ENCODE measurements at places on chromosomes 7 and 10. TPM values are rescaled to one million over a fixed set of nuclear protein-coding genes. Genes with fewer than 3 reads are reported as not detected.

DNA sequence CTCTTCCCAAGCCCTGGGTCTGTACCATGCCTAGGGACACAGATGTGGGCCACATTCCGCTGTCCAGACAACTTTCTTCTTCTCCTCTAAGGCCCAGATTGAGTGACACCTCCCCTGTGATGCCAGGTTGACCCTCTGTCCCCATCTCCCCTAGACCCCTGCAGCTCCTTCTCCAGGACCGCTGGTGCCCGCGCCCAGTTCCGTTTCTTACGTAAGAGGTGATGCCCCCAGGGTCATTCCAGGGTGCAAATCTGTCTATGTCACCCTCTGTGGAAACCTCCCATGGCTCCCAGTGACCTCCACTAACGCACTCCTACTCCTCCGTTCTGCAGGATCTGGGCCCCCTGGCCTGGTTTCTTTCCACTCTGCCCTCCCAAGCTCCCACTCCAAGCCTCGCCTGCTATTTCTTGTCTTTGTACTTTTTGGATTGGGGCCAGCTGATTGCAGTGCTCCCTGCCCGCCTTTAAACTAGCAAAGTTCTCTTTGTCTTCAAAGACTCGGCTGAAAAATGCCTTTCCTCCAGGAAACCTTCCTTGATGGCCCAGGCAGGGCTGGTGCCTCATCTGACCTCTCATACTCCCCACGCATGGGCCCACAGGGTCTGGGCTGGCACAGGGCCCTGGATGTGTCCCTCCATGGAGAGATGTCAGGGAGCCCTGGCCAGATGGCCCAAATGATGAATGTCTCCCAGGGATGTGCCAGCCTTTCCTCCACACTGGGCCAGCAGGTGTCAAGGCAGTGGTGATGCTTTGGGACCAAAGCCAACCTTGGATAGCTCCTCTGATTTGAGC, 21.3 kb upstream of the ELN start:
- DNase-seq: no peak

GRCh38 chr7:155215576-155216325, 81.9 kb upstream of the INSIG1 start:
- no peak for DNase-seq

Gene MUC3A
- polyA plus RNA-seq: 0.10 TPM

DNA sequence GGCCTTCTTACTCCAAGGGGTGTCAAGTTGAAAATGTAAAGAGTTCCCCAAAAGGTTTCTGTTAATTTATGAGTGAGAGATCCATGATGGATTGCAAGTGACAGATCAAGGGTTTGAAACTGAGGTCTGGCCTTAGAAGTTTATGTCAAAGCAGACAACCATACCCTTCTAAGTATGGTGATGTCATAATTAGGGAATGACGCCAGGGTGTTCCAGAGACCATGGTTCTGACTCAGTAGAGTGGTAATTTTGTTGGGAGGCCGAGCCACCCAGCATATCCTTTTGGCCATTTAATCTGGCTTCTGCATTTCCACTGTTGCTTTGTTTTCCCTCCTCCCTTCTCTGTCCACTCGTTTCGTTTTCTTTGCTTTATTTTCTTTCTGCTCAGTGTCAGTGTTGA, 2.7 kb downstream of the TRUB1 start:
- no peak for DNase-seq

Gene ZNF485
- 2.7 TPM for polyA plus RNA-seq

- DNase-seq: no peak
Measured at GRCh38 chr10:82037076-82037475, 162.1 kb downstream of the NRG3 start.

DNA sequence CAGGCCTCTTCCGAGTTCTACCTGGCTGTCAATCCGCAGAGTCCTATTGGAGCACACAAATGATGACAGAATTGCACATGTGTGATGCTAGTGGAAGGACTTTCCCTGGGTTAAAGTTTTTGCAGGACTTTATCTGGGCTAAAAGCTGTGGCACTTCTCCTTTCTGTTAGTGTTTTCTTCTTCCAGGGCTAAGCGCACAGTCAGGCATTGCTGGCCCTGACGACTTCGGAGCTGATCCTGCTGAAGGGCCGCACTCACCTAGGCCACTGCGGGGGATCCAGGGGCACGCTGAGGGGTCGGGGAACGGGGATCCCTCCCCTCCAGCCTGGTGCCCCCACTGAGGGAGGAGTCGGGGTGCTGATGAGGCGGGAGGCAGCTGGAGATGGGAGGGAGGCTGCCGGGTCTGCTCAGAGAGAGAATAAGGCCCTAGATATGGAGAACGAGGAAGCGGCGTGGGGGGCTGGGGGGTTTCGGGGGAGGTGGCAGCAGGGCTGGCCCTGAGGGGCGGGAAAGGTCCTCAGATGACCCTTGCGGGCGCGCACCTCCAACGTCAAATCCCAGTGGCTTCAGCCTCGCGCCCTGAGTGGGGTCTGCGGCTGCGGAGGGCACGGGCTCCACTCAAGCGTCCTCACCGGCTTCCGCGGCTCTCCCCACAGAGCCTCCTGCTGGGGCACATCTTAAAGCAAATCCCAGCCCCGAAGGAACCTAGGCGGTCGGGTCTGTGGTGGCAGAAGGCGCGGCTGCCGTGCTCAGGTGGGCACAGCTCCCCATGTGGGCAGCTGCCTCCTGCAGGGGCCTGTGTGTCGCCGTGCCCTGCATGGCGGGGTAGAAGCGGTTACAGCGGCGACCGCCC, 30.9 kb downstream of the AGR3 start:
- DNase-seq: no peak
